ENCODE measurements at places on chromosomes 7 and 10. TPM values are rescaled to one million over a fixed set of nuclear protein-coding genes. Genes with fewer than 3 reads are reported as not detected.

MKI67 gene
- total RNA-seq = 6.2 TPM

PIP gene
- total RNA-seq = not detected

PSMG3 gene
- total RNA-seq = 33.5 TPM

PBLD gene
- total RNA-seq = 1.7 TPM

SRRT gene
- 71.1 TPM for total RNA-seq

TMEM196 gene
- not detected for total RNA-seq

LIPM gene
- total RNA-seq = not detected

IDI2 gene
- total RNA-seq = not detected

MRC1 gene
- total RNA-seq = 181 TPM

AOAH gene
- 141 TPM for total RNA-seq

CLRN3 gene
- total RNA-seq = not detected

BTBD16 gene
- total RNA-seq = not detected

SDHAF3 gene
- total RNA-seq = 5.1 TPM

PANK1 gene
- total RNA-seq = 1.6 TPM

SNX13 gene
- 79.8 TPM for total RNA-seq
